ENCODE measurements at places on chromosomes 2 and 18. TPM values are rescaled to one million over a fixed set of nuclear protein-coding genes. Genes with fewer than 3 reads are reported as not detected.

LMAN2L gene
- total RNA-seq = 1.8 TPM

CTIF gene
- total RNA-seq = 2.9 TPM

- H3K27ac ChIP-seq = no peak overlapping the region
- no peaks in the 10 kb centered on the region for H3K4me1 ChIP-seq
- H3K36me3 ChIP-seq = no peaks in the 10 kb centered on the region
- DNase-seq = peak; percentile 32
Measured at GRCh38 chr2:167212014-167212648, 323.9 kb downstream of the XIRP2 start.

DNA sequence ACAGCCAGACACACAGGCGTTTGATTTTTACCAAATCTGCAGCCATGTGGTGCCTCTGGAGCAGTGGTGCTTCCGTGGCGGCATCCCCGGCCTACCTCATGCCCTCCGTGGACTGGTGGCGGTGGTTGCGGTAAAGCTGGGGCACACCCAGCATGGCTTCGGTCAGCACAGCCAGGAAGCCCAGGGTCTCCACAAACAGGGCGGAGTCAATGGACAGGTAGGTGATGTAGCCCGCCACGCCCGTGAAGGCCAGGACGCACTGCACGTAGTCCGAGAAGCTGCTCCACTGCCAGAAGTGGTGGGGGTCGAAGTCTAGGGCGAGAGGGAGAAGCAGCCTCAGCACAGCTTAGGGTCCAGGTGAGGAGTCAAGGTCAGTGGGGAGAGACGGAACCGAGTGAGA lies 32.4 kb downstream of the SLC66A2 start:
- H3K27me3 ChIP-seq = no peaks in the 10 kb centered on the region
- no peak for DNase-seq
- no peak overlapping the region for H3K27ac ChIP-seq

- no peaks in the 10 kb centered on the region for H3K4me1 ChIP-seq
- no peaks in the 10 kb centered on the region for H3K27me3 ChIP-seq
- H3K27ac ChIP-seq = no peak overlapping the region
Measured at GRCh38 chr2:49582946-49583345, 428.6 kb upstream of the FSHR start.

Data from CD4-positive, alpha-beta T cell (primary cell).